ENCODE measurements at places on chromosomes 16 and 17. TPM values are rescaled to one million over a fixed set of nuclear protein-coding genes. Genes with fewer than 3 reads are reported as not detected.
A peak's percentile ranks its signal among the peaks of the same experiment; 100 is the strongest.

The RHBDL1 gene
- 1.0 TPM for total RNA-seq

The MT4 gene
- not detected for total RNA-seq

DNA sequence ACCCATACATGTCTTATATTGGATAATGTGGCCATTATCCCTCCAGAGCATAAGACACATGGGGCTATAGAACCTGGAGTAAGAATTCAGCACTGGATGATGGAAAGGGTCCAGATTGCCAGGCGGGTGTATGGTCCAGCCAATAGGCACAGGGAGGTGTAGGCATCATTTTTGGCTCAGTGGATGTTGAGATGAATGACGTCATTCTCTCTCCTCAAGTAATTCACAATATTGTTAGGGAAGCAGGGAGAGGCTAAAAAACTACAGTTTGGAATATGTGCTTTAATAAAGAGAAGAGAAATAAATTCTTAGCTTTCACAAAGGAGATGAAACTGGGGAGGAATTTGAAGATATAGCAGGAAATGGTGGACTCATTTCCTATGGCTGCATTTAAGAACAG is 461.1 kb upstream of the GOT2 start:
- H3K27ac ChIP-seq = no peak overlapping the region
- no peak for DNase-seq
- H3K36me3 ChIP-seq = no peaks in the 10 kb centered on the region

- no peak overlapping the region for H3K27ac ChIP-seq
- DNase-seq = no peak
- peaks cover 43% of the 10 kb centered on the region for H3K27me3 ChIP-seq
- H3K4me1 ChIP-seq = peaks cover 67% of the 10 kb centered on the region
- no peak overlapping the region for H3K4me3 ChIP-seq
- H3K36me3 ChIP-seq = no peaks in the 10 kb centered on the region
Observed at GRCh38 chr16:2470234-2470601, 879 bp upstream of the NTN3 start.

DNA sequence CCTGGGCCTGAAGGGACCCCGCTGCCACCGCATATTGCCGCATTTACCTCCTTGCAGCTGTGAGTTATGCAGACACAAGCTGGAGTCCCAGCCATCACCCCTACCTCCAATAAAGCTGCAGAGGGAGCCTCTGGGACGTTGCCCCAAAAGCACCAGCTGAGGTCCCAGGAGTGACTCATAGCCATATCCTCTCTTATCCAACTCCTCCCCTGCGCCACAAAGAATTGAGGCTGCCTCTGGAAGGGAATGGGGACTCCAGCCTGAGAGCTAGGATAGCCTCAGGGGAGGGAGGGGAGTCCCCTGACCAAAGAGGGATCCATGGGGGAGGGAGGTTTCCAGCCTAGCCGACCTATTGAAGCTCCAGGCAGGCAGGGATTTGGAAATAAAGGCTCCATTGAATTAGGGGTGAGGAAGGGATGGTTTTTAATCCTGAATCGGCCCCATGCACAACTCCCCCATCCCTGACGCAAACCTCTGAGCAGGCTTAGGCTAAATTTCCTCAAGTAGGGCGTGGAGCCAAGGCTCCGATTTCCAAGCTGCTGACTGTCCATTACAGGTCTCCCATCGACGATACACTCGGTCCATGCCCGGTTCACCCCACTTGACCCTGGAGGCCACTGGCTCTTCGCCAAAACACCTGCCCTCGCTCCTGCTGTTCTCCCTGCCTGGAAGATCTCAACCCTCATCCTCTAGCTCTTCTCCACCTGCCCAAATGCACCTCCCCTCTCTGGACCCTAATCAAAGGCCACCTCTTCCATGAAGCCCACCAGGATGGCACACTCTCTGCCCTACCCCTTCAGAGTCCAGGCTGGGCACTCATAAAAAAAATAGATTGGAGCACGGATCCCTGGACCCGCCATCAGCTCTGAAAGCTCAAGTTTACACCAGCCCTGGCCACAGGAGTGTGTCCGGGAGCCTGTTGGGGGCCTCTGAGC is 27.5 kb downstream of the PIMREG start:
- no peak for DNase-seq
- no peaks in the 10 kb centered on the region for H3K36me3 ChIP-seq
- H3K4me1 ChIP-seq = peaks cover 2% of the 10 kb centered on the region
- no peak overlapping the region for H3K27ac ChIP-seq
- no peaks in the 10 kb centered on the region for H3K27me3 ChIP-seq
- no peak overlapping the region for H3K4me3 ChIP-seq

GRCh38 chr16:84347161-84347560 is 21.2 kb upstream of the ATP2C2 start:
- no peak overlapping the region for H3K4me3 ChIP-seq
- no peak for DNase-seq
- H3K4me1 ChIP-seq = no peaks in the 10 kb centered on the region
- H3K27me3 ChIP-seq = no peaks in the 10 kb centered on the region
- H3K27ac ChIP-seq = no peak overlapping the region

The NECAB2 gene
- total RNA-seq = not detected

DNA sequence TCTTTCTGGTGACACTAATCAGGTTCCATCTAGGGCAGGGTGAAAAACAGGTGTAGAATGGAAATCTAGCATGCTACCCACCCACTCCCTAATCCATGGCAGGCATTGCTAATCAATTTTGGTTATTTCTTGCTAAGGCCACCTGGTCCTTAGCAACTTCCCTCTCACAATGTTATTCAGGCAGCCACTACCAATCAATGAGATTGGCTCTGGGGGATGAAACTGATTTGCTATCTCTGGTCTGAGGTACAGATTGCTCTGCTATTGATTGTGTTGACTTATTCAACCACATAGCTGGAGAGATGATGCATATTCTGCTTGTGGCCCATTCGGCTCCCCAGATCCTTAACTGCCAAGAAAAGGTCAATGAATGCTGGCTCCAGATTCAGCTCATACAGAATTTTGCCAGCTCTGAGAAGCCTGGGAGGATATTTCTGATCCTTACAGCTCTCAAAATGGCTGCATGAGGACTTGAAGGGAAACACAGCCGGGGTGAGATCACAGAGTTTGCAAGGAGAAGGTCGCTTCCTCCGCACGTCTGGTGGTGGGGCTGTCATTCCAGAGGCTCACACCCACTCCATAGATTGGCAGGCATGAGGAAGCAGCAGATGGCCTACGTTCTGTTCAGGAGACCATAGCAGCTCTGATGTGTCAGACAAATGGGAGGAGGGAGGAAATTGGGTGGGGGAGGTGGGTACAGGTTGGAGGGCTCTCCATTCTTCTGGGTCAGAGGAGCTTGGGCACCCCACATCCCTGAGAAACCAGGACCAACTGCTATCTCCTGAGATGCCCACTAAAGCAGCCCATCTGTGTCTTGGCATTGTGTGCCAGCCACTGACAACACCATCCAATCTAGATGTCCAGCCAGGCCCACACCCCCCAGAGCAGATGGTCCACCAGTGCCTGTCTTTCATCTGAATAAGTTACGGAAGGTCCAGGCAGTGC is 22.3 kb downstream of the SEZ6 start:
- peaks cover 21% of the 10 kb centered on the region for H3K4me1 ChIP-seq
- peak overlapping the region; percentile 79 for H3K27ac ChIP-seq
- no peaks in the 10 kb centered on the region for H3K36me3 ChIP-seq

GRCh38 chr17:29903471-29903870 is 26.6 kb downstream of the SSH2 start:
- H3K27me3 ChIP-seq = no peaks in the 10 kb centered on the region
- no peak for DNase-seq
- H3K4me3 ChIP-seq = no peak overlapping the region
- no peak overlapping the region for H3K27ac ChIP-seq
- peaks cover 3% of the 10 kb centered on the region for H3K4me1 ChIP-seq

- H3K27ac ChIP-seq = no peak overlapping the region
- no peak overlapping the region for H3K4me3 ChIP-seq
- no peaks in the 10 kb centered on the region for H3K36me3 ChIP-seq
- no peaks in the 10 kb centered on the region for H3K27me3 ChIP-seq
- no peaks in the 10 kb centered on the region for H3K4me1 ChIP-seq
Observed at GRCh38 chr17:61568219-61569072, 22.6 kb downstream of the NACA2 start.

DNA sequence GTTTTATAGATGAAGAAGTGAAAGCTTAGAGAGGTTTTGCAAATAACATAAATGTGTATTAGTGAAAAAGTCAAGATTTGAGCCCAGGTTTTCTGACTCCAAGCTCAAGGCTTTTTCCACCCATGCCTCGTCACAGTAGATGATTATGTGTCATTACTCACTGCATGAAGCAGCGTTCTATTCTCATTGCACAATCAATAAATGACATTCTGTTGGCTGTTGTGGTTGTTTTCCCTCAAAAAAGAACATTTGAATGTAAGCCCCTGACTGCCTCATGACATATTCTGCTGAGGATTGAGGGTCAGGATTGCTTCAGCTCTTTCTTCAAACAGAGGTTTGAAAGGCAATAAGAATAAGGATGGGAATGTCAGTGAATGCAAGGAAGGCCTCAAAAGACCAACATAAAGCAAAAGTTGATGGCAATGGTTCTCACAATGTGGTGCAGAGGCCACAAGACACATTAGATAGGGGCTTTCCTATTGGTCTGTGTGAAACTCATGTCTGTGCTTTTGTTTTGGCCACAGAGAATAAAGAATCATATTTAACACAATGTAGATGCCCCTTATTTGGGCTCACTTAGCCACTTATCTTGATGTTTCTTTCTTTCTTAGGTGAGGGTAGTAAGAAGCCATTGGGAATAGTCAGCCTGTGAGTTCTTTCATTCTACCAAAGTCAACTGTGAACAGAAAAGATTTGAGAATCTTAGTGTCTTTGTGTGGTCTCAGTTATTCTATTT is 5.4 kb upstream of the MMD start:
- H3K27ac ChIP-seq = no peak overlapping the region
- H3K4me3 ChIP-seq = no peak overlapping the region
- H3K27me3 ChIP-seq = no peaks in the 10 kb centered on the region
- no peak for DNase-seq

GRCh38 chr17:28258347-28258887 is 60.6 kb upstream of the TMEM97 start:
- H3K36me3 ChIP-seq = no peaks in the 10 kb centered on the region
- H3K27ac ChIP-seq = no peak overlapping the region
- no peaks in the 10 kb centered on the region for H3K27me3 ChIP-seq
- H3K4me3 ChIP-seq = no peak overlapping the region
- no peaks in the 10 kb centered on the region for H3K4me1 ChIP-seq

DNA sequence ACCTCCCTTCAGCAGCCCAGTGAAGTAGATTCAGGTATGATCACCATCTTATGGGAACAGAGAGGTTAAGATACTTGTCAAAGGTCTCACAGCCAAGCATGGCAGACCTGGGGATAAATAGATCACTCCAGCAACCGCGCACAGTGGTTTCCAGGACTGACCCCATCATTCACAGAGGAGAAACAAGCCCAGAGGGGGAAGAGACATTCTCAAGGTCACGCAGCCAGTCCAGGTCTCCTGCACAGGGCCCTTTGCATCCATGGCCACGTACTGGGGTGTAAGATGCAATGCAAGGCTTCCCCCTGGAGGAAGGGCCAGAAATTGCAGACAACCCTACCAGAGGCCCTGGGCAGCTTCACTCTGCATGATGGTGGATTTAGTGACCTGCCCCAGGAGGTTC is 19.9 kb downstream of the TLE7 start:
- no peaks in the 10 kb centered on the region for H3K4me1 ChIP-seq
- no peaks in the 10 kb centered on the region for H3K27me3 ChIP-seq
- H3K4me3 ChIP-seq = no peak overlapping the region
- peak; percentile 33 for DNase-seq
- H3K27ac ChIP-seq = no peak overlapping the region

DNA sequence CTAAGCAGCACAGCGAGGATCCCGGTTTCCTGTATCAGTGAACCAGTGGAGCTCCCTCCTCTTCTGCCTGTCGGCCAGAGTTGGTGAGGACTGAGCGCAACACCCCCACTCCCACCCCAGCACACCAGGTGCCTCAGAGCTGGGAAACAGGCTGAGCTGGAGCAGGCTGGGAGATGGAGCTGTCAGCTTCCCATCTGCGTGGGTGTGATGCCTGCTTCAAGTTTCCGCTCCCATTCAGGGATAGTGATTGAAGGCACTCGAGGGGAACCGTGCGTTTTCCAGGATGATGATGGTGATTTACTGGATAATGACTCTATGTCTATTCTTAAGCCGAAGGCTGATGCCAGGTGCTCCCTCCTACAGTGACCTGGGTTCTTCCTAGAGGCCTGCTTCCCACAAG is 144.5 kb downstream of the TMEM132E start:
- H3K4me3 ChIP-seq = no peak overlapping the region
- DNase-seq = no peak
- H3K4me1 ChIP-seq = no peaks in the 10 kb centered on the region
- H3K27ac ChIP-seq = no peak overlapping the region
- H3K36me3 ChIP-seq = no peaks in the 10 kb centered on the region

DNA sequence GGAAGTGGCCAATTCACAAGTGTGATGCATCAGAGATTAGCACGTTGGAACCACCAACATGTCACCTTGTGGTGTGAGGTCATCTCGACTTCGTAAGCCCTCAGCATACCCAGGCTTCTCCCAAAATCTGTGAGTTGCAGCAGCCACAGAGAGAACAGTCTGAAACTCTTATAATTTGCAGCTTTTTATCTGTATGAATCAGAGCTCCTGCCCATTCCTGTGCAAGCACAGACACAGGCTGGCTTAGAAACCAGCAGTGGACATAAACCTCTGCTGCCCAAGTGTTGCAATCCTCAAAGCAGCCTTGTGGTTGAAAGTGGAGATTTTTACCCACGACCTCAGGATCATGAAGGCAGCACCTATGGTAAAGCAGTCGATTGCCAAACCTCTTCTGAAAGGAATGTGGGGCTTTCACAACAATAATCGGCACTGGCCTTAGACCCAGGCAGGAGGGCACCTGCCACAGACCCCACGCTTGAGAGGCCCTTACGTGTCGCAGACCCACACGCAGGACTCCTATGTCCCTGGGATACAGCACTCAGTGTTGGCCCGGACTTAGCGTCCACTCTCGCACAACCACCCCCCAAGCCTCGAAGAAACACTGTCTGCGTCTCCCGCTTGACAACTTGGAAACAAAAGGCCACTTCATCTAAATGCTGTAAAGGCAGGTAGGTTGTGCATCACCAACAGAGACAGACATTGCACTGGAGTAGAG is 24.5 kb upstream of the OSGIN1 start:
- H3K27me3 ChIP-seq = no peaks in the 10 kb centered on the region
- H3K4me1 ChIP-seq = no peaks in the 10 kb centered on the region
- H3K27ac ChIP-seq = no peak overlapping the region
- no peak overlapping the region for H3K4me3 ChIP-seq

The CHST5 gene
- total RNA-seq = 0.99 TPM

Data from B cell (primary cell).